ENCODE measurements at places on chromosomes 4 and X. TPM values are rescaled to one million over a fixed set of nuclear protein-coding genes. Genes with fewer than 3 reads are reported as not detected.

Gene FAM200B
- polyA plus RNA-seq, result 25.0 TPM

Gene KIAA0232
- 20.0 TPM for polyA plus RNA-seq

Gene ERVMER34-1
- 3.1 TPM for polyA plus RNA-seq

Gene SPANXC
- not detected for polyA plus RNA-seq

Gene TRPC5OS
- polyA plus RNA-seq, result not detected

Gene ZNF674
- 2.0 TPM for polyA plus RNA-seq

DNA sequence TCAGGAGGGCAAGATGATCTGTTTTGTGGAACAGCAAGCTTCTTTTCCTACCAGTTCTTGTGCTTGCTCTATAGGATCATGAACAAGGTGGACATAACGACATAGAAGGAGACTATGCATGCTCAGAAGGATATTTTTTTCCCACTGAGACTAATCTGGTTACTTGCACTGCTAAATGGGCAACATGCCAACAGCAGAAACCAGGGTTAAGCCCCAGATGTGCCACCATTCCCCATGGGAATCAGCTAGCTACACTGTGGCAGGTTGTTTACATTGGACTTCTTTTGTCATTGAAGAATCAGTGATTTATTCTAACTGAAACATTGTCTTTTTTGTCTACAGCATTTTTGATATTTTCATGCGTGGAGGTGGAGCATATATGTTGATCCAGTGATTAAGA lies 165.6 kb downstream of the C4orf33 start:
- no peak overlapping the region for H3K4me3 ChIP-seq
- H3K36me3 ChIP-seq, result no peaks in the 10 kb centered on the region
- no peak overlapping the region for H3K27ac ChIP-seq
- H3K4me1 ChIP-seq, result no peaks in the 10 kb centered on the region

DNA sequence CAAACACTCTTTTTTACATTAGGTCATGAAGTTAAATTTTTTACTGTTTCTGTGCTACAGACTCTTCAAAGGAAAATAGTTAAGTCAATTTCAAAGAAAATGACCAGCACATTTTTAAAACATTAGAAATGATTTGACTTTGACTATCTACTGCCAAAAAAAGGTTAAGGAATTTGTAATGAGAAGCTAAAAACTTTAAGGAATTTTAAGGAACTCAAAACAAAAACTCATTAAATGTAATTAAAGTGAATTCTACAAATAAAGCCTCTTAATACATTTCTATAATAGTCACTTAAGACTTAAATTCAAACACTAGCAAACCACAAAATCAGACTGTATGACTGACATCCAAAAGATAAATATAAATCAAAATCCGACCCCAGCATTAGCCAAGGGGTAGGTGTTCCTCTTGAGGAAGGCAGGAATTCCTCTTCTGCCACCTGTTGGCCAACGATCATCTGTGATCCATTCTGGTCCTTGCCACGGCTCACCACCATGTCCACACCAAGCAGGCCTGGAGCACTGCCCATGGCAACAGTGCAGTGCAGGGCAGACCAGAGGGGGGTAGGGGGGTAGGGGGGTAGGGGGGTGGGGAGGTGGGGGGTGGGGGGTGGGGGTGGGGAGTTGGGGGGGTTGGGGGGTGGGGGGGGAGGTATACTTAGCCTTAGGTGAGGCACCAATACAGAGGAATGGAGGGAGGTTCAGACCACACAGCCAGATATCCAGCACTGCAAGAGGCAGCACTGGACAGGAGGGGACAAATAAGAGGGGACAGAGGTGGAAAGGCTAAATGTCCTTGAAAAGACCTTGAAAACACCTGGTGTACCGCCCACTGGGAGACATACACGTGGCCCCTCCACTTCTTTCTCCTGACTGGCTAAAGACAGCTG lies 287.4 kb downstream of the CHIC1 start:
- no peak overlapping the region for H3K27ac ChIP-seq
- no peaks in the 10 kb centered on the region for H3K36me3 ChIP-seq
- no peaks in the 10 kb centered on the region for H3K27me3 ChIP-seq
- no peak overlapping the region for H3K4me3 ChIP-seq

Measured in heart left ventricle (tissue), 16 donors.